ENCODE measurements at places on chromosomes 3 and 15.

GRCh38 chr3:74343391-74343790 lies 271.1 kb downstream of the CNTN3 start:
- DNase-seq: no peak

DNA sequence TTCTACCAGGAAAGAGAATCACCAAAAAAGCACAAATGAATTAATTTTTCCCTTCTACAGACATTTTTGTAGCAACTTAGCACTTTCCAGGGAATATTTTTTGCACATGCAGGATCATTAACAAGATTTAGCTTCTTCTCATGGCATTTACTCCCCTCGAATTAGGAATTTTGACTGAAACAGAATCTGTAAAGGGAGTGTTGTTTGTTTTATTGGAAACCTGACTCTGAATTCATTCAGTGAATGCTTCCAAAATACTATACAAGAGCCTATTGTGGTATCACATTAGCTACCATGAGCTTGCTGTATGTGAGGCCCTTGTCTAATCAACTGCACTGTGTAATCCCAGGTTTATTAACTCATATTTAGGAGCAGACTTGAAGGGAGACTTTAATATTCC lies 130.4 kb upstream of the ATP10A start:
- DNase-seq: no peak

GRCh38 chr15:79617071-79617470 lies 184.9 kb downstream of the MINAR1 start:
- no peak for DNase-seq

DNA sequence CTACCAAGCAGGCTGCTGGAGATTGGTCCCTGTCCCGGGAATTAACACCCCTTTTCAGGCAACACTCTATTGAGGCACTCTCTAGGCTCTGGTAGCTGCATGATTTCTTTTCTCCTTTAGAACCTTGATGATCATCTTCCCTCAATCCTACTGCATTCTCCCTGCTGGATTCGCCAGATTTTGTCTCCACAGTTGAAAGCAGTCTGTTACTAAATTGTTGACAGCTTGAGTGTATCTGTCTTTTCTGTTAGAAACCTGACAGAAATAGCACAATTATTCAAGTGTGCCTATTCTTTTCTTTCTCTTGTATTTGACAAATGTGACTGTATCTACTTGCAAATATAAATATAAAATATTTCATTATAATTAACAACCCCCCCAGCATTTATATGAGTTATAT lies 830.8 kb upstream of the CADM2 start:
- no peak for DNase-seq

- DNase-seq: no peak
Observed at GRCh38 chr15:33022629-33023028, 171.9 kb downstream of the FMN1 start.

DNA sequence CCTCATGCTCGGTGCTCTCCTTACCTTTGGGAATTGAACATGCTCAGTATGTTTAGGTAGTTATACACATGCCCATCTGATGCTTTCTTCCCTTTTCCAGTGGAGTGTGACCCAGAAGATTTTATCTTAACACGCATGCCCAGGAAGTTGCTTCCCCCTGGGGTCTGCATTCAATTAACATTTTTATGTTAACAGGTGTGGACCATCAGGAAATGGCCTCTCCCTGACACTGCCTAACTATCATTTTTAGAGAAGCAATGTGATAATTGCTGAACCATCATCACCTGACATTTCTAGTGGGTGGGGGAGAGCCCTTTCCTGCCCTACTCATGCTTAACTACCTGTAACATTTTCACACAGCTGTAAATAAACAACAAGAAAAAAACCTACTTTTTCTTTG lies 55.1 kb upstream of the TGFBR2 start:
- no peak for DNase-seq

GRCh38 chr3:159233734-159234133 lies 431.9 kb downstream of the MFSD1 start:
- no peak for DNase-seq

GRCh38 chr3:127682561-127682960 lies 9.8 kb downstream of the ABTB1 start:
- DNase-seq: no peak

GRCh38 chr15:48913141-48913540 lies 35.2 kb downstream of the EID1 start:
- DNase-seq: no peak

GRCh38 chr15:51768018-51768417 lies 16.6 kb downstream of the TMOD2 start:
- DNase-seq: no peak

DNA sequence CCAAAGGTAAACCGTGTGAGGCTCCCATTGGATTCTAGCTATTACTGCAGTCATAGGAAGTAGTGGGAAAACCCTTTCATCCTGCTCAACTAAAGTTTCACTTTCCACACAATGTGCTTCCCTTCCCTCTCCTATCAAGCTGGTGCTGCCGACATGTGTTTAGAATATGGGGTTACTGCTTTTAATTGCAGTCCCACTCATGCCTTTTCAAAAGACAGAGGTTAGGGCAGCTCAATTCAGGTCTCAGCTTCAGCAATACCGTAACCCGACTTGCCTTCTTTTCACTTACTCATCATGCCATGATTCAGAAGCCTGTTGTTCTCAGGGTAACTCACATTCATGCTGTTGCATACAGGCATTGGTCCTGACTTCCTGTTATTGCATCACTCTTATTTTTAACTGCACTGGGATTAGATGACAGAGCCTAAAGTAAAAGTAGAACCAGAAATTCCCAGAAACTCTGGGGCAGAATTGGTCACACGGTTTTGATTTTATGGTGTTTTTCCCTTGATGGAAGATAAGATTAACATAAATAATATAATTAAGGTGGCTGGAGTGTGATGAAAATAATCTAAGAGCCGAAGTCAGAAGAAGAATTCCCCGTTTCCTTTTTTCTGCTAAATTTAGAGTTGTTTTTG lies 45.7 kb downstream of the C2CD4B start:
- no peak for DNase-seq
